Stimulated activated CD8-positive, alpha-beta memory T cell treated with anti-CD3 and anti-CD28 coated beads, Interleukin-15, amount 100 ng/mL, for 4 hours (primary cell): ENCODE measurements at places on chromosomes 4 and X.

DNA sequence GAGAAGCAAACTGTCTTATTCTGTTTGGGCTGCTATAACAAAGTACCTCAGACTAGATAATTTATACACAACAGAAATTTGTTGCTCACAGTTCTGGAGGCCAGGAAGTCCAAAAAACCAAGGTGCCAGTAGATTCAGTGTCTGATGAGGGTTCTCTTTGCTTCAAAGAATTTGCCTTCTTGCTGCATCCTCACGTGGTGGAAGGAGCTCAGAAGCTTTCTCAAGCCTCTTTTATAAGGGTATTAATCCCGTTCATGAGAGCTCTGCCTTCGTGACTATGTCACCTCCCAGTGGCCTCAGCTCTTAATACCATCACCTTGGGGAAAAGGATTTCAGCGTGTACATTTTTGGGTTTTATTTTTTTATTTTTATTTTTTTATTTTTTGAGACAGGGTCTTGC lies 20.1 kb downstream of the CA5B start:
- no peak for DNase-seq

- DNase-seq: no peak
Observed at GRCh38 chrX:56947699-56948098, 47.6 kb downstream of the SPIN3 start.

- no peak for DNase-seq
Observed at GRCh38 chr4:174365018-174365587, 81.4 kb downstream of the CEP44 start.

DNA sequence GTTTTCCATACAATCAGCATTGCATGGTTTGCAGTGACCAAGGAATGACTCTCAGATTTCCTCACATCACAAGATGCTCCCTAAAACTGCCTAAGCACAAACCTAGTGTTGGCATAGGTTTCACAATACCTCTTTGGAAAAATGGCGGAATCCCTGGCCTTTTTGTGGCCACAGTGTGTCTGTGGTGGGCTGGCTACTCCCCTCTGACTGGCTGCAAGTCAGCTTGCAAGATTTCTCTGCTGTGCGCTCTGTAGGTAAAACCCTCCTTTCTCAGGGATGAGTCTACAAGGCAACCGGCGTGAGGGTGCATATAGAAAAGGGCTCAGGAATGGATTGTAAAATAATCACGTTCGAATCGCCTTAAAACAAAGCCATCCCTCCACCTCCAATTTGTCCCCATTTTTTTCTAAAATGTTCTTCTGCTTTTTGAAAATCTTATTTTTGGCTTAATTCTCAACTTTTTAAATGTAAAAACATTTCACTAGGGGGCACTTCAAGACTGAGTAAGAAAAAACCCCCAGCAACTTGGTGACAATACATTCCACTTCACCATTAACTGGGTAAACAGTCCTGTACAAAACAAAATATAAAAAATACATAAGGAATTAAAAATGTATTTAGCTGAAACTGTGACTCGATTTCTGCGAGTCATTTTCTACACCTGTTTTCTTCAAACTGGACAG lies 235.6 kb downstream of the STIM2 start:
- DNase-seq: no peak

DNA sequence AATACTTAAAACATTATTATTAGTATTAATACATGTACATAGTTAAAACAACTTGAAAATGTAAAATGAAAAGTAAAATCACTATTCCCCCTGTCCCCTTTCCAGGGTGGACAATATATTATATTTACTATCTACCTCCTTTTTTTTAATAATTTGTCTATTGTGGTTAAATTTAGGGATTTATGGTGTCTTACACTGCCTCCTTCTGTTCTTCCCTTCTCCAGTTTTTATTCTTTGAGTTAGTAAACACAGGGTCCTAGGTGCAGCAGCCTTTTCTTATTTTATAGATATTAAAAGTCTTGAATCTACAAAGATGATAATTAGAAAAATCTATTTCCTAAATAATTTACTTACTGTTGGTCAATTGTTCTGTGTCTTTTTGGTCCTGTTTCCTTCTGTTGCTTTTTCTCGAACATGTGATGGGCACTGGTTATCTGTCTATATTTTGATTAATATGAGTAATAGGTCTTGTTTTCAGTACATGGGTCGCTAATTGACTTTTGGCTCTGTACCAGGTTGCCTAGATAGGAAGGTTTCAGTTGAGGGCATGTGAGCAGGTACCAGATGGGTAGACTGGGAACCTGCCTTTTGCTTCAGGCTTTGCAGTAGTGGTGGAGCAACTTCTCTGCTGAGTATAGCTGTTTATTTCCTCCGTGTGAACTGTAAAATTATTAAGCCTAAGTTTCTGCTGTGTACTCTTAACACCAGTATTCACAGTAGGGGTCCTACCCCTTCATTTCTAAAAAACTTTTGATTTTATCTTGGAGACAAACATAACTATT lies 1.1 kb downstream of the NUDT9 start:
- DNase-seq: no peak

GRCh38 chrX:46254641-46255040 lies 290.6 kb downstream of the ZNF674 start:
- no peak for DNase-seq

DNA sequence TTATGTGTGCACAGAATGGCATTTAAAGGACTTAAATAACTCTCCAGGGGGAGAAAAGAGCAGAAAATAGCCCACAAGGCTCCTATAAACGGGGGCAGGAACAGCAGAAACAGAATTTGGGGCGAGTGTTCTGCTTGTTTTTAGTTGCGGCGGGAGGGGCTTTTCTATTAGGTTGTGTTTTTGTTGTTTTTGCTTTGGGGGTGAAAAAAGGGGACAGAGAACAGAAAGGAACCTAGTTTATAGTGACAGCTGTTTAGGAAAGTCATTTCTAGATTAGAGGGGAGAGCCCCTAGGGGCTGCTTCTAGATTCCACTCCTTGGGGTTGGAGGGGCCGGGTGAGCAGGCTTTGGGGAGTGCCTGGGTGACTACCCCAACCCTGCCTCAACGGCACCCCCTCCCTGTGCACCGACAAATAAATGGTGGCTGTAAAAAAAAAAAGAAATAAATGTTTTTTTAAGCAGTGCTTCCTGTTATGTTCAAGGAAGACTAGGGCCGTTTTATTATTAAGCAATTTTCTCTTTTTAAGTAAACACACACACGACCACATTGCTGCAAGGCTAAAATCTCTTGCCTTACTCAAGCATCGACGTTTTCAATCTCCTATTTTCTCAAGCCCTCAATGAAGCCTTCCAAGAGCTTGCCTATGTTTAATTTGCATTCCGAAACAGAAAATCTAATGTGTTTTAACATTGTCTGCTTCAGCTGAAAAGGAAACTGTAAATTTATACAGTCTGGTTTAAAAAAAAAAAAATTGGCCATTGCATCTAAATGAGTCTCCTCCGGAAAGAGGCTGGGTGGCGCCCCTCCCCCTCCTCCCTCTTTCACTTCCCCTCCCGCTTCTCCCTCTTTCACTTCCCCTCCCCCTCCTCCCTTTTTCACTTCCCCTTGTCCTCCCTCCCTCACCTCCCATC lies 123.3 kb upstream of the TBL1X start:
- DNase-seq: no peak

- DNase-seq: no peak
Observed at GRCh38 chrX:107935664-107936433, 46.3 kb downstream of the TEX13B start.

- no peak for DNase-seq
Observed at GRCh38 chrX:110218591-110218990, 99.3 kb downstream of the AMMECR1 start.

- DNase-seq: no peak
Observed at GRCh38 chr4:8372506-8372905, 68.0 kb downstream of the ACOX3 start.

- no peak for DNase-seq
Observed at GRCh38 chrX:114583646-114584374, at the start of gene HTR2C. TSS of gene HTR2C (plus strand) at chrX:114584086. CDS start at chrX:114726937, 142,851 bp downstream.

GRCh38 chr4:184930026-184930425 lies 88.3 kb upstream of the HELT start:
- no peak for DNase-seq

GRCh38 chr4:185232370-185232769 lies 23.0 kb downstream of the SNX25 start:
- DNase-seq: no peak

GRCh38 chr4:147591106-147591505 lies 26.1 kb upstream of the TMEM184C start:
- no peak for DNase-seq

GRCh38 chr4:79237851-79238250 lies 88.0 kb downstream of the NAA11 start:
- DNase-seq: no peak

GRCh38 chr4:143046454-143046853 lies 138.3 kb upstream of the USP38 start:
- no peak for DNase-seq

DNA sequence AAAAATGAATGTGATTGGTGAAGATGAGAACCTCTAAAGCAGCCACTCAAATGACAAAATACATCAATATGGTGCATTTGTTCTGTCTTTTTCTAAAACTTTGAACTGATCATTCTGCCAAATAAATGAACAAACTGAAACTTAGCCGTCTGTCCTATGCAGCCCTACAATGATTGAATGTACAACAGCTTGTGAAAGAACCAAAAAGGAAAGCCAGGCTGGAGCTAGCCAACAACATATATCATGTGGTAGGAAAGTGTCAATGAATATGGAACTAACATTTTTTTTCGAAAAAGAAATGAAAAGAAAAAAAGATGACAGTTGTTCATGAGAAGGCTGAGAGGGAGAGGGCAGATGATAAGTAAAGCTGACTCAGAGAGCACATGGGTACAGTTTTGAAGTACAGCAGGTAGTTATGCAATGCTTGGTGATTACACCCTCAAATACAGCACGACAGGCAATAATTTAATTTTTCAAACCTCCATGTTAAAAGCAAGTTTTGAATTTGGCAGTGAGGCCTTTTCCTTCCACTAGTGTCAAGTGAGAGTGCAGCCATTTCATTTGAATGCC lies 21.2 kb upstream of the SLC7A11 start:
- DNase-seq: no peak

- DNase-seq: no peak
Observed at GRCh38 chr4:102104278-102104677, 241.0 kb downstream of the SLC39A8 start.

DNA sequence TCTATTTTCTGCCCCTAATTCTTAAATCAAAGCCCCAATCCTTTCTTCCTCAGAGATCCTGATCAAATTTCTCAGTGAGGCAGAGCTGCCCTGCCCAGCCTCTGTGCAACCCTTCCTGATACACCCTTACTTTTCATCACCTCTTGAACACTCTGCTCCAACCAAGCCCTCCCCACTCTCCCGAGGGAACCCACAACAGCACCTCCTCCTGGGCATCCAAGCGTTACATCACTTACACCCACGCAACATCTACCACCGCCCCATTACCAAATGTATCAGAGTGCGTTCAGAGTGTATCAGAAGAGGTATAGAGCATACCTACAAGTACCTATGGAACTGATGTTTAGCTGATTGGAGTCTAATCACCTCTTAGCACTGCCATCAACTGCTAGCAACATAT lies 186.5 kb downstream of the RAP1GDS1 start:
- no peak for DNase-seq

- no peak for DNase-seq
Observed at GRCh38 chrX:126552313-126553022, at the start of gene DCAF12L1. TSS of gene DCAF12L1 (minus strand) at chrX:126552814. CDS start at chrX:126552608, 206 bp downstream.

DNA sequence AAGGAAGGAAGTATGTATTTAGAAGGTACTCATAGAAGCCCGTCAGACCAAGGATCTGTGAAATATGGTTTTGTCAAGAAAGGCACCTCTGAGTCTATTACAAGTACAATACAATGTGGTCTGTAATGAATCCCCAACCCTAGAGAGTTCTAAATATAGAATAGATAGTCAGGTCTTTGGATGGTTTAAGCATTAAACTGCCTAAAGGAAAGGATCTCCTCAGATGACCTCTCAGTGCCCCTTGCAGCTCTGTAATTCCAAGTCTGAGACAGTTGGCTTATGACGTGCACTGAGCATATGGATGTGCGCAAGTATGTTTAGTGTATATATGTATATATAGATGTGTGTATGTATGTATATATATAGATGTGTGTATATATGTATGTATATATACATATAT lies 62.0 kb downstream of the CCSER1 start:
- no peak for DNase-seq

DNA sequence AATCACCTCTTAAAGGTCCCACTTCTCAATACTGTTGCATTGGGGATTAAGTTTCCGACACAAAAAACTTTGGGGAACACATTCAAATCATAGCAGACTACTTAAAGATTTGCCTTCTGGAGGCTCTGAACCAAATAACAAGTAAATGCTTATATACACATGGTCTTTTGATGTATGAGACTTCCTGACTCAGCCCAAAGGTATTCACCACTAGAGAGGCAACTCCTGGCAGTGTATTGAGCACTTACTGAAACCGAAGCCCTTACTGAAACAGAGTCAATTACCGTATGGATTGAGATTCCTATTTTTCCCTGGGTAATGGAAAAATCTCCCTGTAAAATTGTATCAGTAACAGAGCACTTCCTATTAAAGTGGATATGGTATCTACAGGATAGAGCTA lies 45.4 kb downstream of the ZCCHC13 start:
- no peak for DNase-seq

- no peak for DNase-seq
Observed at GRCh38 chr4:2638730-2639129, 102.3 kb downstream of the FAM193A start.

DNA sequence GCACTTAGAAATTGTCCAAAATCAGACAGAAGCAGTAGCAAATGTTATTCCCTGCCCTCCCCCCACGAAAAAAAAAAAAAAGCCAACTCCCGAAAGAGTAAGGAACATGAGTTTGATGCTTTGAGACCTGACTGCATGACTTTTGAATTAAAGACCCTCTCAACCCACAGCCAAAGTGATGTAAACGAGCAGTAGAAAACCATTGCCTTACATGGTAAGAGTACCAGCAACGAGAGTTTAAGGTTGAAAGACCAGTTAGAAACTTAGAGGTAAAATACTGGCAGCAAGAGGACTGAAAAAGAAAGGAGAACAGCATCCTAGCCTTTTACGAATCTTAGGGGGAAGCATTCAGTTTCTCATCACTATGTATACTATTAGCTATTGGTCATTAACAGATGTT lies 10.0 kb upstream of the ANXA10 start:
- DNase-seq: no peak

GRCh38 chr4:157558016-157558415 lies 337.5 kb downstream of the GRIA2 start:
- DNase-seq: no peak

DNA sequence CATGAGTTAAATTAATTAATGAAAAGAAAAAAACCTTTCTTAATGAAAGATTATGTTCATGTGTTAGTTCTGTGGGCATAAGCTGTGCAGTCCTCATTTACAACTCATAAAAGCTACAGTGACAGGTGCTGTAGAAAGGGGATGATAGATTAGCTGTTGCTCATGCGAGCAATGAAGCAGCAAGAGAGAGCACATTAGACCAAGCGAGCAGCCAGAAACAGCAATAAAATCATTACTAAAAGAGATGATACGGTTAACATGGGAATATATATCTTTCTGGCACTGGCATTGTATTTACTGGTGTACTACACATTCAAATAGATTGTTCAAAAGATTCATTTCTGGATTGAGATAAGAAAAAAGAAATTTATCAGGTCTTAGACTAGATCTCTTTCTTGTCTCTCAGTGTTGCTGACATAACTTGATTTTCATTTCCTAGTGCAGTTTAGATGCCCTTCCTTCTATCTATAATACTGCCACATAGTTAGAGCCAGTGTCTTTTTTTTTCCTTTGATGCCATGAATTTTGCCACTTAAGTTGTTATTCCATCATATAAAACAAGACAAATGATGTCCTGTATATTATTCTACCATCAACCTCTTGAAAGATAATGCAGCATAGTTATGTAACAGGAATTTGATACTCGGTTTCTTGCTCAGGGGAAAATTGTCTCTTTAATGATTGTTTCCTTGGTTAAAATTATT lies 164.6 kb downstream of the BANK1 start:
- DNase-seq: no peak

- DNase-seq: no peak
Observed at GRCh38 chrX:44306356-44306755, 37.1 kb downstream of the EFHC2 start.
